Stimulated activated CD8-positive, alpha-beta memory T cell treated with anti-CD3 and anti-CD28 coated beads, Interleukin-15, amount 100 ng/mL, for 4 hours (primary cell): ENCODE measurements at places on chromosomes 16 and 17.

DNA sequence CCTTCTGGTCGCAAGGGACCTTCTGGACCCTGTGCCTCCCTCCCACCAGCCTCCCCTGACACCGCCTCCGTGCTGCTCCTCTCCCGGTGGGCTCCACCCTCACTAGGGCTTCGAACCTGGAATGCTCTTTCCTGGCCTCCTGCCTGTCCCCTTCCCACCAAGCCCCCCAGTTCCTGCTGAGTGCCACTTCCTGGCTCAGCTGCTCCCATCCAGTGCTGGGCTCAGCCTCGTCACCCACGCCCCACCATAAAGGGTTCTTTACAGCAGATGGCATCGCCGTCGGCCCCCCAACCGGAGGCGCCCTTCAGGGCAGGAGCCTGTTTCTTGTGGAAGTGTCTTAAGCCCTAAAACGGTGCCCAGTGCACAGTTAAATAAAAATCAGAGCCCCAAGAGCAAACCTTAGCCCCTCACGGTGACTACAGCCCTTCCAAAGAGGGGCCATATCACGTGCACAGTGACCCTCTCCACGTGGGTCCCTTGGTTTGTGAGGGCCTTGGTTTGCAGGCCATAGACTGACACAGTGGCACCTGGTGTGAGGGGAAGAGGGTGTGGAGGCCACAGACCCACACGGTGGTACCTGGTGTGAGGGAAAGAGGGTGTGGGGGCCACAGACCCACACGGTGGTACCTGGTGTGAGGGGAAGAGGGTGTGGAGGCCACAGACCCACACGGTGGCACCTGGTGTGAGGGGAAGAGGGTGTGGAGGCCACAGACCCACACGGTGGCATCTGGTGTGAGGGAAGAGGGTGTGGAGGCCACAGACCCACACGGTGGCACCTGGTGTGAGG is 111.4 kb downstream of the METRNL start:
- DNase-seq, result no peak

DNA sequence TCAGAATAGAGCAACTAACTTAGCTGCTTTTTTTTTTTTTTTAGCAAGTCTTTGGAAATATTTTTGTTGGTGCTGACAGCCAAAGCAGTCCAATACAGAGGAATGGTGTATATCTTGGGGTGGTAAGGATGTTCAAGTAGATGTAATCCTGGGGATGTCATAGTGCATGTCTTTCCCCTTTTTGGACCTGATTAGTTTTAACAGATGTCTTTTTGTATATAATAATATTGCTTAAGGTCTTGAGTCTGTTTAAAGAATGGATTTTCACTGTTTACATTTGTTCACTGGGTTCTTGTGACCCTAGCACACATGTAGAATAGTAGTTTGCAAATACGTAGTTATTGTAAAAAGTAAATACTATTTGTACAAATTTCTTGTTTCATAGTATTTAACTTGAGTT is 7.9 kb downstream of the TAF15 start:
- no peak for DNase-seq

- no peak for DNase-seq
Measured at GRCh38 chr17:17724307-17725010, 43.2 kb downstream of the RAI1 start.

DNA sequence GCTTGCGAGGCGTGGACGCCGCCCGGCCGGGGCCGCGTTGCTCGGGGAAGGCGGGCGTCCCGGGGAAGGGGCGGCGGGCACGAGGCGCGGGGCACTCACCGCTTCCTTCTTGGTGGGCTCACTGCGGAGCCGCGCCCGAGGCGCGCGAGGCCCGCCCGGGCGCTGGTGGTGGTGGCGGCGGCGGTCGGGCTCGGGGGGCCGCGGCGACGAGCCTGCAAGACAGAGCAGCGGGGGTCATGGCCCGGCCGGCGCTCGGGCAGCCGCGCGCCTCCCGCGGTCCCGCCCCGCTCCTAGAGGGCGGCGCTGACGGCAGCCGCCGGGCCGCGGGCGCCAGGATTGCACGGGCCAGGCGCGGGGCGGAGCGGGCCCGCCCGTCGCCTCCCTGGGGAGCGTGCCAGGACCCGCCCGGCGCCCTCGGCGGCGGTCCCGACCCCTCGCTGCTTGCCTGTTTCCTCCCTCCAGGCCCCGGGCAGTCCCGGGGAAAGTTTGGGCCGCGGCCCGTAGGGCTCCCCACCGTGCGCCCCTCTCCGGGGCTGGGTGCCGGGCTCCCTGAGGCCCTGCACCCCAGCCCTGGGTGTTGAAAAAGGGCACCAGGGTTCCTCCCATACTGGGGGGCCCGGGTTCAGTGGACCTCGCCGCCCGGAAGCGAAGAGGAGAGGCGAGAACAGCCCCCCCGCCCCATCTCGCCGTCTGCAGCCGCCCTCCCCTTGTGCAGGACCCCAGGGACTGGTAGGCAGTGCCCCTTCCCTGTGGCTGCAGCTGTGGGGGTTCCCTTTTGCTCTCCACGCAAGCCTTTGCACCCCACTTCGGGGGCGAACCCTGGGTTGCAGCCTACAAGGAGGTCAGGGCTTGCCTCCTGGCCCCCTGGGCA is at the start of gene C16orf74:
Gene C16orf74 (minus strand): TSS at position 270 of the 871 bp plus-strand sequence. CDS start 15,879 bp downstream, outside the sequence.
- no peak for DNase-seq

GRCh38 chr16:70746040-70746707 is 54.8 kb downstream of the VAC14 start:
- no peak for DNase-seq

DNA sequence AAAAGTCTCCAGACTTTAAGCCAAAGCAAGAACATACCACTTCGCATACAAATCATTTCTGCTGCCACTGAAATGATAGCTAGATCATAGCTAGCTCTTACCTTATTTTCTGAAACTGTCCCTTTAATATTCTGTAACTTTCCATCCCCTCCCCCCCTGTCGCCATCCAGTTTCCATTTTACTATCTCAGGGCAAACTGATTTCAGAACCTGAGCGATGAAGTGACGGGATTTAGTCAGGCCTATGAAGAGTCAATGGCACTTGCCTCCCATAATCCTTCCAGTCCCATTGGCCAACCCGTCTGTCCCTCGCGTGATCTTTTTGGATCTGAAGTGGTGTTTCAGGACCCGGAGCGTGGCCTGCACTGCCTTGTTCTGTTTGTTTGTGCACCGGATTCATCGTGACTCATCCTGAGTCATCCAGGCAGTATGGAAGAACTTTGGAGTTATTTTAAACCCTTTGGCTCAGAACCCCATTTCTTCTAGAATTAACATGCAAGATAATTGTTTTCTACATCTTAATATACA is 199.8 kb upstream of the CHMP6 start:
- DNase-seq, result no peak

DNA sequence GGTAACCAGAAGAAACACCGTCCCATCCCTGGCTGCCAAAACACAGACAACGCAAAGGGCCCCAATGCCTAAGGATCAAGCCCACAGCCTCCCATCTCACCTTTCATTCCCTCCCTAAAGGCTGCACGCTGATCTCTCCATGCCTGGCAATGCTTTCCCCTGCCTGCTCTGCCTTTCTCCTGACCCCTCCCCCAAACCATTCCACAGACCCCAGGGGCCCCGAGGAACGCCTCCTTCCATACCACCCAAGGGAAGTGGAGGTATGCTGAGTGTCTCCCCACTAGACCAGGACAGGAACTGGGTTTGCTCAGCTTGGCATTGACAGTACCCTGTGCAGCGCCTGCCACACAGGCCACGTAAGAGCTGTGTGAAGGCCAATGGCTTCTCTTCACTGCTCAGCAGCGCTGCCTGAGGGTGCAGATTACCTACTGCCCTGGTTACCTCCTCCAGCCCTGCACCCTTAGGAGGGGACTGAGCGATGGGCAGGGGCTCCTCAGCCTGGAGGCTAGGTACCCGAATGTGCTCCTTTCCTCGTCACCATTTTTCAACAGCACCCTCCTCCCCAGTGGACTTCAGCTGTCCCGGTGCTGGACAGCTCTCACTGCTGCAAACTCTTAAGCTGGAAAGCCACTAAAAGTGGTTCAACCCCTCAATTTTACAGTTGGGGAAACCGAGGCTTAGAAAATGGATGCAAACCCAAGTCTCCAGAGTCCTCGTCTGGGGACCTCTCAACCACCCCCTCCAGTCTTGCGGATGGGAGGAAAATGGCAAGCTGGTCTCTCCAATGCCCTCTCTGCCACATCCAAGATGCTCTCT is 45.0 kb downstream of the SRCIN1 start:
- no peak for DNase-seq

- DNase-seq, result no peak
Measured at GRCh38 chr17:1108478-1108764, 71.4 kb downstream of the ABR start.

DNA sequence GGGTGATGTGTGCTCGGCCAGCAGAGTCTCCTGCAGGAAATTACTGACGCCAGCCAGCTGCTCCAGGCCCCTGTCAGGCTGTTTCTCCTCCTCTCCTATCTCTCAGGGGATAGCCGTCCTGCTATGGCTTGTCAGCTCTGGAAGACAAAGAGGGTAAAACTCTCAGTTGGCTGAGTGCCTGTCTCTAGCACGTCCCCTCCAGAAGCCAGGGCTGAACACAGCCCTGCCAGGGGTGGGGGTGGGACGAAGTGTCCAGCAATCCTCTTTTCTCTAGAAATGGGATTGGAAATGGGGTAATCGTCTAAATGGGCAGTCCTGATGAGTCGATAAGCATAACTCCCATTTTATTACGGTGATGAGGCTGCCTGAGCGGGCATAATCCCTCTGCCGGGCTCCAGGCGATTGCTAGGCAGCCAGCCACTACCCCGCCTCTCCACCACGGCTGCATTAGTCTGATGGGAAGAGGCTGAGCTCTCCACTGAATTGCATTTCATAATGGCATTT is 89.1 kb upstream of the GNAO1 start:
- no peak for DNase-seq

- no peak for DNase-seq
Measured at GRCh38 chr16:86398622-86399021, 111.7 kb upstream of the FOXF1 start.

DNA sequence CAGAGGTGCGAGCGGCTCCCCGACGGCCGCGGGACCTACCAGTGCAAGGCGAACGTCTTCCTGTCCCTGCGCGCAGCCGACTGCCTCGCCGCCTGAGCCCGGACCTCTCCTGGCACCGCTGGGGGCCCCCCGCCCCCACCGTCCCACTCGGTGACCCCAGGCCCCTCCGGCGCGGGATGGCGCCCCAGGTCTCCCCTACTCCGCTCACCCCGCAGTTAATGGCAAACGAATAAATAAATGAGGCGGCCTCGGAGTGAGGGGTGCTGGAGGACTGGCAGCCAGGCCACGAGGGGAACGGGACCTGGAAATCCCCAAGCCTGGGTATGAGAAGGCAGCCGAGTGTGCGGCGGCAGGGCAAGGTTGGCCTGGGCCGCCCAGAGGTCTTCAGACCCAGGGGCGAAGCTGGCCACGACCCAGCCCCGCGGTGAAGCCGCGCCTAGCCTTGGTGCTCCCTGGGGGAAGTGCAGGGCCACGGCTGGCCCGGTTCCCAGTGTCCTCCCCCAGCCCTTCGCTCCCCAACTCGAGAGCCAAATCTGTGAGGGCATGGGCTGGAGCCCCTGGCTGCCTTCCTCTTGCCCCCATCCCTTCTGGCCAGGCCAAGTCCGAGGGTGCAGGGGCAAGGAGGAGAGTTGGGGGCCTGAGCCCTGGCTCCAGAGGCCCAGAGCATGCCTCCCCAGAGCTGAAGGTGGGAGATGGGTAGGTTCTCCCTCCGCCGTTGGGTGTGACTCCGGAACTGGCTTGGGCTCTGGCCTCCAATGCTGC is 796 bp downstream of the NPB start:
- DNase-seq, result no peak

DNA sequence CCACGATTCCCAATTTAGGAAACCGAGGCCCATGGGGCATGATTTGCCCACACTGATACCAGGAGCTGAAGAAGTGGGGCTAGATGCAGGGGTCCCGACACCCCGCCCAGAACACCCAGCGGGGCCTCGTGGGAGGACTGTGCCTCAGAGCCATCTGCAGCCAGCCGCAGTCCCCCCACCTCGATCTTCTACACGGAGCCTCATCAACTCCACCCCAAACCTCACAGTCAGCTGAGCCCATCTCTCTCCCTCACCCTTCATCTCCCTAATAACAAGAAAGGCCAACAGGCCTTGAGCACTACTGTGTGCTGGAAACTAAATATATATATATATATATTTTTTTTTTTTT is 4.2 kb downstream of the ITGAE start:
- DNase-seq, result no peak

- DNase-seq, result no peak
Measured at GRCh38 chr17:45263477-45263860, 1.6 kb upstream of the SPATA32 start.

- DNase-seq, result no peak
Measured at GRCh38 chr17:8623591-8623990, 6.9 kb downstream of the MYH10 start.

- no peak for DNase-seq
Measured at GRCh38 chr17:58382108-58382871, 30.3 kb upstream of the SUPT4H1 start.

- no peak for DNase-seq
Measured at GRCh38 chr17:75472119-75472518, 15.7 kb downstream of the TMEM94 start.

DNA sequence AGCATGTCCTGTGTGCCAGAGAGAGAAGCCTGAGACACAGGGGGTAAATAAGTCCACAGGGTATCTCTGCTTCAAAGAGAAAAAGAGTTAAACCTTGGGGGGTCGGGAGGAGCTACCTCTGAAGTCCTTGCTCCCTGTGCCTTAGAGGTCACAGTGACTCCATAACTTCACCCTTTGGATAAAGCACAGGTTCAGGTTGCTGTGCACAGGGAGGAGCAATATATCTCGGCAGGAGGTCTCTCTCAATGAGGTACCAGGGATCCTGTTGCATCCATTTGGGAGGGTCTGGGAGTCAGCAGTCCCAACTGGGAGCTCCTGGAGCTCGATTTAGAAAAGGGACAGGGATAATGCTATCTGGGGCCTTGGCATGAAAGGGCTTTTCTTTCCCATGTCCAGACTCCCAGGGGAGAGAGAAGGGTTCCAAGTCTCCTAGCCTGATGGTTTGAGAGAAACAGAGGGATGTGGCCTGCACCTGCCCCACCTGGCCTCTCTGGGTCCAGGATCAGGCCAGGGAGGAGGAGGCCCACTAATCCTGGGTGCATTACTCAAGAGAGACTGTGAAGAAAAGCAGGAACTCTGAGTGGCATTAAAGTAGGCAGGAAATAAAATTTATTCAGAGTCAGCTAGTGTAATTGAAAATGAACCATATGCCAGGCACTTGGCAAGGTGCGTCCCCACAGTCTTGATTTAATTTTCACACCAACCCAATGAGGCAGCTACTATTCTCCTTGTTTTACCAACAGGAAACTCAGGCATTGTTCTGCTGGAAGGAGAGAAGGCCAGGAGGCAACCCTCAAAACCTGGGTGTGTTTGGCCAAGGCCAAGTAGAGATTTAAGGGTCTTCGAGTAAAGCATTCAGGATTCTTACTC is 40.7 kb downstream of the CUEDC1 start:
- no peak for DNase-seq

GRCh38 chr17:42640121-42640520 is 19.0 kb upstream of the TUBG2 start:
- DNase-seq, result no peak

- DNase-seq, result no peak
Measured at GRCh38 chr16:83312718-83313245, 495.0 kb upstream of the HSBP1 start.

- no peak for DNase-seq
Measured at GRCh38 chr16:81367821-81368220, 53.1 kb downstream of the GAN start.

GRCh38 chr17:22145605-22146178 is 453.4 kb downstream of the KCNJ18 start:
- no peak for DNase-seq

GRCh38 chr17:76848670-76849069 is 19.5 kb upstream of the MGAT5B start:
- no peak for DNase-seq

- peak; percentile 50 for DNase-seq
Measured at GRCh38 chr16:28317040-28317880, 24.9 kb downstream of the SBK1 start.

- DNase-seq, result no peak
Measured at GRCh38 chr17:5762191-5762590, 177.9 kb upstream of the NLRP1 start.

- DNase-seq, result no peak
Measured at GRCh38 chr17:51258756-51259563, 889 bp downstream of the MBTD1 start.
